Activated B cell treated with CpG ODN at 0.5 μM for 24 hours (primary cell): ENCODE measurements at places on chromosomes 12 and 14.

- no peak for DNase-seq
Measured at GRCh38 chr12:84375449-84376170, 537.0 kb downstream of the SLC6A15 start.

DNA sequence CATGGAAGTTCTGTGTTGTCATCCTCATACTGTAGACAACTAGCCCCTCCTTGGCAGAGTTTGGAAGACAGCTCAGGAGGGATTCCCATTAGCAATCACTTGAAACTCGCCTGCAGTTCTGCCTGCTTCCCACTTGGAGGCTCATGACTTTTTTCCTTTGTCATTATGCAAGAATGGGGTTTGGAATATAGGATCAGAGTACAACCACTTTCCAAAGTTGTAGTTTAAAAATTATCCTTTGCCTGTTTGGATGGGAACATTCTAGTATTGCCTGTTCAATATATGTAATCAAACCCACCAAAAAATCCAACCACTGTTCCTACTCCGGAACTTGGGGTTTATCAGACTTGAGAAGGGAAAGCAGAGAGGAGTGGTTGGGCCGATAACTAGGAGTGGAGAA, 2.1 kb upstream of the GPD1 start:
- no peak for DNase-seq

GRCh38 chr14:55071870-55072640, 20.6 kb downstream of the MAPK1IP1L start:
- DNase-seq: peak; percentile 47

DNA sequence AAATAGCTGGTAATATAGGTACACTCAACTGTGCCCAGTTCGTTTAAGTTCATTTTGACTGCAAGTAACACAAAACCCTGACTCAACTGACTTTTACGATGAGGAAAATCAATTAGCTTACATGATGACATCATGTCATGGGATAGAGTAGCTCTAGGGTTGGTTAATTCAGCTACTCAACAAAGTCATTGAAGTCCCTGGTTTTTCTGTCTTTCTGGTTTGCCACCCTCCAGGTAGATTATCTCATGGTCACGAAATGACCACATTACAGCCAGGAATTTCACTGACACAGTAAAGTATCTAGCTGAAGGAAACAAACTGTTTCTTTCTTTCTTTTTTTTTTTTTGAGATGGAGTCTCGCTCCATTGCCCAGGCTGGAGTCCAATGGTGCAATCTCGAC, 68.5 kb upstream of the FUT8 start:
- no peak for DNase-seq

DNA sequence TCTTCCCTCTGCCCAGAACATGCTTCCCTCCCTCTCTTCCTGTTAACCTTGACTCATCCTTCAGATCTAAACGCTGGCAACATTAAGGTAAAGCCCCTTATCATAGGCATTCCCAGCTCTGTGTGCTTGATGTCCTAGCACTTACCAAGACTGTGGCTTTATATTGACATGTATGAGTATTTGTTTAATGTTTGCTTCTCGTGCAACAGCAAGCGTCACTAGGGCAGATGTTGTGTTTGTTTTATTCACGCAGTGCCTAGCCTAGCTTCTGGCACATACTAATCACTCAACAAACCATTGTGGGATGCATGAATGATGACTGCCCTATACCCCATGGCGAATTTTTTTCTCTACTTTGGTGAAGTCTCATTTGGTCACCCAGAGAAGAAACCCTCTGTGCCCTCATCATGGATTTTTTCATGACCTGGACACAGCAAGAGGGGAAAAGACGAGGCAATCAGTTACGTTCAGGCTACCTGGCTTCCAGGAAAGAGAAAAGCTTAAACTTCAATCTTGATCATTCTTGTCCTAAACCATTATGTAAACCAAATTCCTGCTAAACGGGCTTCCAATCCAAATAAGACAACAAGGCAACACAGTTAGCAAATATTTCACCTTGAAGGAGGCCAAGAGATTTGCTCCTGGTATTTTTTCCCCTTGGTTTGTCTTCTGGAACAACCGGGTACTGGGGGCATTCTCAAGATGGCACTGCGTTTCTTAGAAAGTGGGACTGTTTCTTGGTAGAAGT, 47.9 kb upstream of the SOCS2 start:
- no peak for DNase-seq

- no peak for DNase-seq
Measured at GRCh38 chr12:1171657-1172408, 180.8 kb downstream of the ERC1 start.

- DNase-seq: no peak
Measured at GRCh38 chr12:130689408-130690405, 26.4 kb downstream of the RIMBP2 start.

- no peak for DNase-seq
Measured at GRCh38 chr12:121505513-121505912, 75.3 kb downstream of the KDM2B start.

DNA sequence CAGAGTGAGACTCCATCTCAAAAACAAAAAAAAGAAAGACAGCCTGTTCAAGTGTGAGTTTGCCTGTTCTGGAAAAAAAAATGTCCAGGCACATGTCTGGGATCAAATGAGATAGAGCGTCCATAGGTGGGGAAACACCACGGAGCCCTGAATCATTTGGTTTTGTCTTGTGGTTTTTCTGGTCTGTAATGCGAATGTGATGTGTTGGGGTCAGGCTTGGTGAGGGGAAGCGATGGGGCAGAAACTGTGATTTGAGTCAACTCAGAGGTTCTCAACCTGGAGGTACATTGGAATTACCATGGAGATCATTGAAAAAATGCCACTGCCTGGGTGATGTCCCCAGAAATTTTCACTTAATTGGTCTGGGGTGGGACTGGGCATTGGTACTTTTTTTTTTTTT, 183.9 kb upstream of the PWP1 start:
- no peak for DNase-seq

- no peak for DNase-seq
Measured at GRCh38 chr12:53976172-53976822, 1.5 kb upstream of the HOTAIR start.

DNA sequence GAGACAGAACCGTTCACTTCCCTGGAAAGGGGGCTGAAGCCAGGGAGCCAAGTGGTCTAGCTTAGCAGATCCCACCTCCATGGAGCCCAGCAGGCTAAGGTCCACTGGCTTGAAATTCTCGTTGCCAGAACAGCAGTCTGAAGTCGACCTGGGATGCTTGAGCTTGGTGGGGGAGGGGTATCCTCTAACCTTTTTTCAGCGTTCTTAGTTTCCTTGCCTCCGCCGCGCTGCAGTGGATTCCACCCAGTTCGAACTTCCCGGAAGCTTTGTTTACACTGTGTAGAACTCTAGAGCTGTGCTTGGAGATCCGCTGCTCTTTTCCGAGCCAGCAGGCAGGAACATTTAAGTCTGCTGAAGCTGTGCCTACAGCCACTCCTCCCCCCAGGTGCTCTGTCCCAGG, 45.2 kb upstream of the FKBP4 start:
- DNase-seq: no peak

DNA sequence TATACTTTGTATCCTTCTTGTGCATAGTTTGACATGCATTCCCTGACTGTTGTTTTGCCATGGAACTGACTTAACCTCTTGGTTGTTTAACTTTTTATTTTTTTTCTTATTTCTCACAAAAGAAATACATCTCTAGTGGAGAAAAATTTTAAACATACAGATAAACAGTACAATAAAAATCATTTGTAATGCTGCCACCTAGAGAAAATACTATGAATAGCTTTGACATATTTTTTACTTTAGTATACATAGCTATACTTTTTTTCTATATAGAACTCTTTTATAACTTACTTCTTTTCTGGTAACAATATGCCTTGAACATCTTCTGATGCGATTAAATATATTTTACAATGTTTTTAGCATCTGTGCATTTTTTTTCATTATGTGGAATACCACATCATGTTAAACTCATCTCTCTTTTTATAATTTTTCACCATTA, 184.5 kb downstream of the AKAP6 start:
- no peak for DNase-seq

- no peak for DNase-seq
Measured at GRCh38 chr12:88665071-88665470, 84.8 kb upstream of the KITLG start.

- DNase-seq: no peak
Measured at GRCh38 chr14:100528962-100529560, 58.2 kb downstream of the BEGAIN start.

DNA sequence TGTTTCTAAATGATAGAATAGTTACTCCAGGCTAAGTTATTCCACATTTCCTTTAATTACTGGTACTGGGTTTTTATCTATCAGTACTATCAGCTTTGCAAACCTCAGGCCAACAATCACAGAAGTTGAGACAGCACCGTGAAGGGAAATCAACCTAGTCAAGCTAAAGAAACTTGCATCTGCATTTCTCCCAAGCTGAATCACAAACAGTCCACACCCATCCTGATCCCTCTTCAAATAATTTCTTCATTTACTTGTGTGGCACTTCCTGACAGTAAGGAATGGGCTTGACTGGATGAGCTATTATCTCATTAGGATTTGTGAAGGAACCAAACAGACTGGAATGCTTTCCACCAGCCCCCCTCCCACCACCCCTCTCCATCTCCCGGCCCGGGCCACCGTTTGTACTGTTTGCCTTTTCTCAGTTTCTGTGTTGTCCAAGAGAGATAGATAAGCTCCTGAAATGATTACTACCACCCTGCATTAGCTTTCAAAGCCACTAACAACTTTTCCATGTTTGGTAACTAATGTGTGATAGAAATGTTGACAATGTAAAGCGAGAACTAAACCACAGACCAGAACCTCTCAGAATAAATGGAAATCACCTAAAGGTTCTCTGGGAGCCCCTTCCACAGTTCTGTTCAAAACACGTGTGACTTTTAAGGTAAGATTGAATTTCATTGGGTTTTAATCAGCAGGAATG, 236.3 kb downstream of the SLC25A21 start:
- no peak for DNase-seq

GRCh38 chr14:103058164-103059055, 1.1 kb upstream of the CDC42BPB start:
- no peak for DNase-seq

GRCh38 chr14:50354527-50354926, 42.2 kb downstream of the CDKL1 start:
- DNase-seq: no peak

- DNase-seq: no peak
Measured at GRCh38 chr12:123021688-123022604, 41.5 kb downstream of the ARL6IP4 start.

- no peak for DNase-seq
Measured at GRCh38 chr12:23775208-23775607, 174.3 kb downstream of the SOX5 start.

DNA sequence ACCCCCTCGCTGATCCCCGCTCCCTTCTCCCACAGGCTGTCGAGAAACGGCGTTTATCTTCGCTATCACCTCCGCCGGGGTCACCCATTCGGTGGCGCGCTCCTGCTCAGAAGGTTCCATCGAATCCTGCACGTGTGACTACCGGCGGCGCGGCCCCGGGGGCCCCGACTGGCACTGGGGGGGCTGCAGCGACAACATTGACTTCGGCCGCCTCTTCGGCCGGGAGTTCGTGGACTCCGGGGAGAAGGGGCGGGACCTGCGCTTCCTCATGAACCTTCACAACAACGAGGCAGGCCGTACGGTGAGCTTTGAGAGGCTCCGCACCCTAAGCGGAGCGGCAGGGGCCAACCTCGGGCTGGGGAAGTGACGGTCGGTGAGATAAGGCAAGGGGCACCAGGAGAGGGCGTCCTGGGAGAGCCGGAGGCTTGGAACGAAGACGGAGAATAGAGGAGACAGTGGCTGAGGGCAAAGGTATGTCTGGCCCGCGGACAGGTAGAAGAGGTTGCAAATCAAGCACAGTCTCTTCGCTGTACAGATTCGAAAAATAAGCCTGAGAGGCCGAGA, 2.3 kb downstream of the WNT1 start:
- DNase-seq: no peak

- no peak for DNase-seq
Measured at GRCh38 chr14:95056476-95056875, 100.9 kb downstream of the DICER1 start.

- no peak for DNase-seq
Measured at GRCh38 chr12:57813971-57814772, 4.4 kb downstream of the AVIL start.

DNA sequence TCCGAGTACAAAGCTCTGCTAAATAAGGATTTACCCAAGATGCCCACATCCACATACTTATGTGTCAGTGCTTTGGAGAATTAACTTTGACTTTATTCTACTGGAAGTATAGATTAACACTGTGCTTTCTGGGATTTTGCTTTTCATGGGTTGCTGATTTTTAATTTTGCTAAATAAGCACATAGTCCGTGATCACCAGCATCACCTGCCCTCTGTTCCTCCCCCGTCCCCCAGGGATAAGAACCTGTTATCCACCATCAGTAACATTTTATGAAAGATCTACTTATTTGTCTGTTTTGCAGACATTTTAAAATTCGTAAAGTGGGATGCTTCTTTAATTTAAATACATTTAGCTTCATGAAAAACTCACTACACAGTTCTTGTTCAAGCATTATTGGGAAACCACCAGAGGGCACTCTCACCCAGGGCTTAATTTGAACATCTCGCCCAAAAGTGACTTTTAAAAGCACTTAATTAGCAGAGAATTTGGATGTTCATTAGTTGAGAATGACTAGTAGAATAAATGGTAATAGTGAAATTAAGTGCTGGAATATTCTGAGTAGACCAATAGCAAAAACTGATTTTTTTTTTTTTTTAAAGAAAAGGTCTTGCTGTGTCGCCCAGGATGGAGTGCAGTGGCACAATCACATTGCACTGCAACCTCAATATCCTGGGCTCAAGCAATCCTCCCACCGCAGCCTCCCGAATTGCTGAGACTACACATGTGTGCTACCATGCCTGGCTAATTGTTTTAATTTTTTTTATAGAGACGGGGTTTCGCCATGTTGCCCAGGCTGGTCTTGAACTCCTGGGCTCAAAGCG, 35.7 kb downstream of the MRPL42 start:
- no peak for DNase-seq

DNA sequence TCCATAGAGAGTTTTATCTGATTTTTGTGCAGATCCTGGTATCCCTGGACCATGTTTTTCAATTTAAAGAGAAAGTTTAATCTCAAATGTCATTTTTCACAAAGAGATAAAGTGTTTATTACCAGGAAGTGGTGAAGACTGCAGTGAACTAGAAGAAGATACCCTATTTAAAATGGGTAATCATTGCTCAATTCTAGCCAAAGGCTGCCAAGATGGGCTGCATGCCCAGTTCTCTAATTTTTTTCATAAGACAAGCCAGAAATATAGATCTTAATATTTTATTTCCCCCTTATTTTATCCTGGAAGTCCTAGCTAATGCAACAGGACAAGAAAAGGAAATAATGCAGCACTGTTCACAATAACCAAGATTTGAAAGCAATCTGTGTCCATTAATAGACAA, 343.5 kb downstream of the PCNX1 start:
- no peak for DNase-seq

- DNase-seq: no peak
Measured at GRCh38 chr12:55726971-55727370, 1.8 kb downstream of the CD63 start.

DNA sequence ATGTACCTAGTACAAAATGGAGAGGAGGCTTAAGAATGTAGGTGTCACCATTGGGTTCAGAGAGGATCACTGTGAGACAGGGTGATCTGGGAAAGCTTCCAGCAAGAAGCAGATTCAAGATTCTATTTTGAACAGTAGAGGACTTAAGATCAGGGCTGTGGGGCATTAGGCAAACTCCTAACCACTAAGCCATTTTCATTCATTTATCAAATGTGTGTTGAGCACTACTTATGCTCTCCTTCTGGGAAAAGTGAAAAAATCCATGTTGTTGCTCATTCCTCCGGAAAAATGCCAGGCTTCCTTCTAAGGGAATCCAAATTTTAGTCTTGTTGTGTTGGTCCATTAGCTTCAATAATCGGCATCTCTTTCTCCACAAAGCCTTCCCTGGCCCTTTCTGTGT, 163.4 kb downstream of the NUAK1 start:
- DNase-seq: no peak

GRCh38 chr14:73887318-73887616, 608 bp downstream of the ZNF410 start:
- DNase-seq: no peak
